ENCODE measurements at places on chromosomes 3 and 15.

DNA sequence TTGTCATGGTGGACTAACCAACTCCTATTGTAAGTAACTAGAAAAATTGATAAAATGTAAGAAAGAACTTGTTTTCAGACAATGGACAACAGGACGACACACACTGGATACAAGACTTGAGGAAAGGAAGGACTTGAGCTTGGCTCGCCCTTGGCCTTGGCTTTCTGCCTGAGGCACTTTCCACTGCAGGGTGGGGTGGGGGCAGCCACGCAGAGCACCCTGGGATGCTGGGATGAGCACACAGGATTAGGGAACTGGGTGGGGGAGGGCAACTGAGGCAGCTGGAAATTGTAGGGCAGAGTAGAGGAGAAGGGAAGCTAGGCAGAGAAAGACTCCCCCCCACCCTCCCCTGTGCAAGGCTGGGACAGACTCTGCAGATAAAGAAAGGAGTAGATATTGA is 25.5 kb upstream of the HHATL start:
- no peak for DNase-seq

DNA sequence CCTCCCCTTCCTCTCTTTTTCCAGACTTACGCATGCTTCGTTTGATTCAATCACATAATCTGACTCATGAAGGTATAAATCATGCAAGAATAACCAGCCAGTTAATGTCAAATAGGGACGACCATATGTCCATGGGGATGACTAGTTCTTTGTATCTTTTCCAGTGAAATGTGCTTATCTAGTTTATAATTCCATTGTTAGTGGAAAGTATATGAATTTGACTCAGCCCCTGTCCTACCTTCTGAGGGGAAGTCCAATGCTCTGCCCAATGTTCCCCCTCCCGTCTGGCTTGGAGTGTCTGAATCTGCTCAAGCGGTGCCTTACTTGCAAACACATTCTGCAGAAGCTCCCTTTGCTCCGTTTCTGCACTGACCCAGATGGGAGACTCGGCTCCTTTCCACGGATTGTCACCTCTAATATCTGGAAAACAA is 55.0 kb upstream of the EPHB3 start:
- DNase-seq = no peak

DNA sequence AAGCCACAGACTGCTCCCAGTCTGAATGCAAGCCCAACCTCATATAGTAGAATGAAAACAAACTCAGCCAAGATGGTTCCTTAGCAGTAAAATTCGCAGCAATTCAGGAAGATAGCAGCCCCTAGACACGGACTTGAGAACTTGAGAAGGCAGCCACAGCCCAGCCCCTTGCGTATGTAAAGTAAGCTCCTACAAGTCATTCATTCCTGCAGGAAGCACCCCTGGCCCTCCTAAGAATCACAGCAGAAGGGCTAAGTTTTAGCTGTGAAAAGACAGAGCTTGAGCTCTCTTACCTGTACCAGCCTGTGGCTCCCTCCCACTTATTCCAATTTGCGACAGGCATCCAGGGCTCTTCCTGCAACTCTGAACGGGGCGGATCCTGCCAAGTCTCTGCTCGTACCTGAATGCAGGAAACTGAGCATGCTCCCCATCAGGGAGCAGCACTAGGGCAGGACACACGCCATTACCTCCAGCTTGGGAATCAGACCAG is 136.4 kb downstream of the MAGI1 start:
- peak; percentile 13 for DNase-seq

GRCh38 chr15:61681676-61682075 is 378.6 kb downstream of the VPS13C start:
- no peak for DNase-seq

DNA sequence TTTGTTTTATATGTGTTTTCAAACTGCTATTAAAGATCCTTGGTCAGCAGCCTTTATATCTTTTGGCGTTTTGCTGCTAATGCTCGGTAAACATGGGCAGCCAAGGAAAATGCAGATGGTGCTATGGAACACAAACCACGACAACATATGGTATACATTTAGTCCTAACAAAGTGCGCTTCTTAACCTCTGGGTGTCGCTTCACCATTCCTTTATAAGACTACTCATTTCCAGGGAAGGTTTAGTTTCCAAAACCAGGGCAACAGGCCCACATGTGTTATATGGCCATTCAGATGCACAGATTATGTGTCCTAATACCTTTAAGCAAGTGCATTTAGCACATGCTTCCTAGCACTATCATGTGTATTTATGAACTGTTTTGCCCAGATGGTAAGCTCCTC is 14.7 kb downstream of the SHOX2 start:
- DNase-seq = no peak

DNA sequence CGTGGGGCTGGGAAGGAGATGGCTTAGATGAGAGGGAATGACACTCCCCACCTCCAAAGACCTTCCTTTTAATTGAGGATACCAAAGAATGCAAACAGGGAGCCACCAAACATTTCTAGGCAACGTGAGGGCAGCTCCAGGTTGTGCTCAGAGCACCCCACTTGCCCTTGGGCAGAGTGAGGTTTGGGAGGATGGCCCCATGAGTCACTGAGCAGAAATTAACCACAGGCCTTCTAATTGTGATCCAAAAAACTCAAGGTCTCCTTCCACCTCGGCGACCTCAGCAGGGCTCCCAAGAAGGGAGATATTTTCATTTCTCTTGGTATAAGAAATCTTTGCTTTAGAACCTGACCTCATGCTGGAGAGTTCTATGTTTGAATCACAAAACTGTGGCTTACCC is 305.0 kb upstream of the TPM1 start:
- DNase-seq = no peak

GRCh38 chr15:86611417-86612040 is 531.9 kb downstream of the AGBL1 start:
- no peak for DNase-seq

- DNase-seq = no peak
Measured at GRCh38 chr3:27076815-27077630, 292.2 kb downstream of the NEK10 start.
